ENCODE measurements at places on chromosomes 1 and 21.

GRCh38 chr21:42227909-42228708 lies 9.2 kb downstream of the ABCG1 start:
- DNase-seq: peak; percentile 47

DNA sequence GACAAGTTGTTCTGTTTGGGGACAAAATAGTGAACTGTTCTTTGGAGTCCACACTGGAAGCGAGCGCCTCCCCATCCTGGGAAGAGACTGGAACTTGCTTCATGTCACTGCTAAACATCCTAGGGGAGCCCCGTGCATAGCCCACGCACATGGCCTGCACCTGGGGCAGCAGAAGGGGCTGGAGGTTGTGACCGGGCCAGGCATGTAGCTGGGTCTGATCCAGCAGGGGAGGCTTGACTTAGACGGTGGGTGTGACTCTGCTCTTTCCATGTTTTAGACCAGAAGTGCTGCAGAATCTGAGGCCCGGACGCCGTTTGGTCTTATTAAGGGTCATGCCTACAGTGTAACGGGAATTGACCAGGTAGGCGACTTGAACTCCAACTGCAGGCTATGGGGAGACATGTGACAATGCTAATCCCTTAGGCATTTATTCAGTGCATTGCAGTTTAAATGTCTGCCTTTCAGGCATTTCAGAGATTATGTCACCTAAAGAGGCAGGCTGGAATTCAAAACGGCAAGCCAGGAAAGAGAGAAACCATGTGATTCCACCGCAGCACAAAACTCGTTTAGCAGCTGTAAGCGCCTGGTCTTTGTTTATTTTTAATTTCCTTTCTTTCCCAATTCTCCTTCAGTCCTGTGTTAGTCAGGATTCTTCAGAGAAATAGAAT lies 21.8 kb downstream of the CAPN9 start:
- no peak for DNase-seq

- no peak for DNase-seq
Observed at GRCh38 chr1:61080413-61081143, 1.8 kb upstream of the NFIA start.

DNA sequence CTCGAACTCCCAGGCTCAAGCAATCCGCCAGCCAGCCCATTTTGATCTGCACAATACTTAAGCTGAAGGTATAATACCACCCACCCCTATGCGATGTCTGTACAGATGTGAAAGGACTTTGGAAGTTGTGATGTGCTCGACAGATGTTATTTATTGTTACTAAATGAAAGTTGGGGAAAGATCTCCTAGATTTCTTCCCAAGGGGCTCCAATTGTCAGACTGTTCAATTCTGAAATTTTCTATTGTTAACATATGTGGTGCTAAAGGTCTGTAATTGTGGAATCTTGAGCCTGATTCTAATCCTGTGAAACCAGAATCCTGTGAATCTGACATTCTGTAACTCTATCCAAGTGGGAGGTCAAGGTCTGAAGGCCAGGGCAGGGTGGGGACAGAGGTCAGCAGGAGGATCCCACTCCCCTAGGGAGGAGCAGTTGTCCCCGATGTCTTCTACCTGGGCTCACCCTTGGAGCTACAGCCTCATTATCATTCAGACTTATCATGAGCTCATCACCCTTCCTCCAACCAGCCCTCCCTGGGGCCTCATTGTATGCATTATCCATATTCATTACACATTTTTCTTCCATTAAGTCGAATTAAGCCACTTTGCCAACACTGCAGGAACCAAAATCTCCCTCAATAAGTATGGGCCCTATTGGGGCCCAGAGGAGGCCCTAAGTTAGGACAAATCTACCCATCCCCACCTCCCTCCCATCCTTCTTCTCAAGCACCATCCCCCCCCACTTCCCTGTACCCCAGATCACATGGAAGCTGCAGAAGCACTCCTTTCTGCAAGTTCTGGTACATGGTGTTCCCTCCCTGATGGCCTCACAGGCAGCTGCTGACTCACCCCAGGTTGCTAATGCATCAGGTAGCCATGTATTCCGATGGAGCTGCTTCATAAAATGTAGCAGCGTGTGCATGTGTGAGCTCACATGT lies 32.3 kb downstream of the SHISAL2A start:
- DNase-seq: no peak

- DNase-seq: no peak
Observed at GRCh38 chr1:210366767-210367166, 38.1 kb downstream of the HHAT start.

GRCh38 chr1:167713330-167714081 lies 8.3 kb upstream of the MPZL1 start:
- no peak for DNase-seq

- DNase-seq: no peak
Observed at GRCh38 chr1:114034567-114035303, 55.5 kb downstream of the OLFML3 start.

GRCh38 chr1:172321451-172321850 lies 99.0 kb upstream of the C1orf105 start:
- no peak for DNase-seq

- DNase-seq: no peak
Observed at GRCh38 chr1:34896612-34897011, 32.8 kb downstream of the DLGAP3 start.

DNA sequence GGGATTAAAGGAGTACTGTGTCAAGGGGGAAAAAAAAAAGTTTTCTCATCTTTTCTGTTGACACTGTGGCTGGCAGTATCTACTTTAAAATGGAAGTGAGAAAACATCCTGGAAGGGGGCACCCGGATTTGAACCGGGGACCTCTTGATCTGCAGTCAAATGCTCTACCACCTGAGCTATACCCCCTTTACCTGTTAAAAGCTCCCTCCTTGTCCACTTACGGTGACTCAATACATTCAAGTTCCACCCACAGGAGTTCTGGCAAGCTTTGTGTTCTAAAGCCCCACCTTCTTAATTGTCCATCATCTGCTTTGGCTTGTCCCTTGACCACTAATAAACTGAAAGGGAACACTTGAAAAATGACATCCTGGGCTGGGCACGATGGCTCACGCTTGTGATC lies 68.2 kb downstream of the FNBP1L start:
- DNase-seq: no peak

- no peak for DNase-seq
Observed at GRCh38 chr1:53639996-53640700, 98.8 kb downstream of the GLIS1 start.

GRCh38 chr1:111140680-111140967 lies 601 bp downstream of the CEPT1 start:
- no peak for DNase-seq

- no peak for DNase-seq
Observed at GRCh38 chr1:38120552-38121230, 74.1 kb upstream of the POU3F1 start.

GRCh38 chr1:104648269-104648691 lies 898.6 kb downstream of the AMY1C start:
- DNase-seq: no peak

- DNase-seq: no peak
Observed at GRCh38 chr1:95809391-95809790, 575.4 kb downstream of the RWDD3 start.

- no peak for DNase-seq
Observed at GRCh38 chr1:15727424-15727823, 8.6 kb upstream of the SLC25A34 start.

- no peak for DNase-seq
Observed at GRCh38 chr1:9228609-9229008, 6.0 kb upstream of the H6PD start.

GRCh38 chr21:44816761-44817505 lies 929 bp downstream of the SUMO3 start:
- DNase-seq: no peak

- no peak for DNase-seq
Observed at GRCh38 chr1:119861547-119861946, 34.8 kb downstream of the ADAM30 start.

All from stimulated activated CD8-positive, alpha-beta memory T cell treated with anti-CD3 and anti-CD28 coated beads, Interleukin-15, amount 100 ng/mL, for 24 hours (primary cell).